ENCODE measurements at places on chromosomes 12 and 14. TPM values are rescaled to one million over a fixed set of nuclear protein-coding genes. Genes with fewer than 3 reads are reported as not detected.
A peak's percentile ranks its signal among the peaks of the same experiment; 100 is the strongest.

GPRC5A gene
- polyA plus RNA-seq, result 19.4 TPM

STAC3 gene
- polyA plus RNA-seq, result 4.0 TPM

LACRT gene
- not detected for polyA plus RNA-seq

LRFN5 gene
- 2.3 TPM for polyA plus RNA-seq

KRT8 gene
- polyA plus RNA-seq, result 1,338 TPM

- DNase-seq, result no peak
Observed at GRCh38 chr14:42504433-42504832, 897.8 kb downstream of the LRFN5 start.

DNA sequence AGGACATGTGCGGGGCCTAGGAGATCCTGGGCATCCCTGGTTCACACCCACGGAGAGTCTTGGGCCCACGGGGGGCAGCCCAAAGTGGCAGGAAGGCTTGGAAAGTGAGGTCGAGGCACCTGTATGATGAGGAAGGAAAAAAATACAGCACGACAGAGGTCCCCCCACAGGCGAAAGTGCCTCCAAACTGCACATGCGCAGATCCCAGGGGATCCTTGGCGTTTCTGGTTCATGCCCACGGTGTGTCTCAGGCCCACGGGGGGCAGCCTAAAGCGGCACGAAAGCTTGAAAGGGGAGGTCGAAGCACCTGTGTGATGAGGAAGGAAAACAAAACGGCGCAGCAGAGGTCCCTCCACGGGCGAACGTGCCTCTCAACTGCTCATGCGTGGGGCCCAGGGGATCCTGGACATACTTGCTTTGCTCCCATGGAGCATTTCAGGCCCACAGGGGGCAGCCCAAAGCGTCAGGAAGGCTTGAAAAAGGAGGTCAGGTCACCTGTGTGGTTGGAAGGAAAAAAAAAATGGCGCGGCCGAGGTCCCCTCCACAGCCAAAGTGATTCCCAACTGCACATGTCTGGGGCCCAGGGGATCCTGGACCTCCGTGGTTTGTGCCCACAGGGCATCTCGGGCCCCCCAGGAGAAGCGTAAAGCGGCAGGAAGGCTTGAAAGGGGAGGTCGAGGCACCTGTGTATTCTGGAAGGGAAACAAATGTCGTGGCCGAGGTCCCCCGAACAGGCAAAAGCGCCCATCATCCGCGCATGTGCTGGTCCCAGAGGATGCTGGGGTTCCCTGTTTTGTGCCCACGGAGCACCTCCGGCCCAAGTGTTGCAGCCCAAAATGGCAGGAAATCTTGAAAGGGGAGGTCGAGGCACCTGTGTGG lies 582.6 kb downstream of the ALG10 start:
- no peak for DNase-seq

GRCh38 chr12:27652174-27652763 lies 44.0 kb upstream of the REP15 start:
- peak; percentile 54 for DNase-seq

GRCh38 chr12:124595444-124595843 lies 28.0 kb upstream of the NCOR2 start:
- DNase-seq, result no peak

GRCh38 chr12:770479-770878 lies 18.1 kb downstream of the WNK1 start:
- DNase-seq, result no peak

DNA sequence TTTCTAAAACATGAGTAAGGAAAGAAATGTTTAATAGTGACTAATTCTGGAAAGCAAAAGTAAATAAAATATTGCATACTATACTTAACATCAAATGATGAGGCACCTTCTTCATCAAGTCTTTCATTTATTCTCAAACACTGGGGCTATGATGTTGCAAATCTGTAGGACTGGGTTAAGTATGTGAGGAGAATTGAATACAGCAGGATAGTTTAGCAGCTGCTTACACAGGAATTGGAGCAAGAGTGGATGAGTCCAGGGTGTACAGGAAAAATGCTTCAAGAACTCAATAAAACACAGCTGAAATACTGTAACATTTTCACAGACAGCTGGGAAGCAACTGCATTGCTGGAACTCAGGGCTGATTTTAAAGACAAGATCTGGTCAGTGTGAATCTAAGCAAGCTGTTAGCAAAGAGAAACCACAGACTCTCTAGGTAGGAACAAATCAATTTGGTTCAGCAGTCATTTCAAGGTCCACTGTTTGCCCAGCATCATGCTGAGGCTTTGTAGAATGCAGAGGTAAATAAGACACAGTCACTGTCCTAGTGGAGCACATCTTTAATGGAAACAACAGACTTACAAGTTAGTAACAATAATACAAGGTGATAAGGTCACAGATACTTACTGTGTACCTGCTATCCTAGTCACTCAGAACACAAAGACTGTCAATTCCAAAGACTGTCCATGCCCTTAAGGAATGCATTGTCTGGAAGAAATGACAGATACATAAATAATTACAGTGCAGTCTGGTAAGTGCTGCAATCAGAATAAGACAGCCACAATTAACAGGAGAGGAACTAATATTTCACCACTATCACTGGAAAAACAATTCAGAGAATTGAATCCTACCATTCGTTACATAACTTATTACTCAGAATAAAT lies 96.8 kb upstream of the DACT1 start:
- no peak for DNase-seq

DNA sequence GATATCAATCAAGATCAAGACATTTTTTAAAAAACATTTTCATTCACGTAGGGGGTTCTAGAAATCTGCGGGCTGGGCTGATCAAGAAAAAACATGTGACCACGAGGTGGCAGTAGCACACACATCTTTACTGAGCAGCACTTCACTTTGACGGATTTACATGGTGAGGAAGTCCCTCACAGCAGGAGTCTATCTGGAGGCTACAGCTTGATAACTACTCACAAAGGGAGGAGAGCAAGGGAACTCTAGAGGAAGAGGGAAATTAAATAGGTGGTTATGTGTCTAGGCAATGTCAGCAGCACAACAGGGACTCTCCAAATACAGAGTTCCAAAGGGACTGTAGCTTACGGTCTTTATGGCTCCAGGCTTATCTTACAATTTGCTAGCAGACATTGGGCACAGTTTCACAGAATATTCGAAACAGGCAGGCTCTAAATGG lies 248.1 kb downstream of the DPY19L2 start:
- DNase-seq, result peak; percentile 20
